ENCODE measurements at places on chromosomes 16 and 17.

- DNase-seq: no peak
Measured at GRCh38 chr17:67830440-67830839, 5.1 kb downstream of the BPTF start.

DNA sequence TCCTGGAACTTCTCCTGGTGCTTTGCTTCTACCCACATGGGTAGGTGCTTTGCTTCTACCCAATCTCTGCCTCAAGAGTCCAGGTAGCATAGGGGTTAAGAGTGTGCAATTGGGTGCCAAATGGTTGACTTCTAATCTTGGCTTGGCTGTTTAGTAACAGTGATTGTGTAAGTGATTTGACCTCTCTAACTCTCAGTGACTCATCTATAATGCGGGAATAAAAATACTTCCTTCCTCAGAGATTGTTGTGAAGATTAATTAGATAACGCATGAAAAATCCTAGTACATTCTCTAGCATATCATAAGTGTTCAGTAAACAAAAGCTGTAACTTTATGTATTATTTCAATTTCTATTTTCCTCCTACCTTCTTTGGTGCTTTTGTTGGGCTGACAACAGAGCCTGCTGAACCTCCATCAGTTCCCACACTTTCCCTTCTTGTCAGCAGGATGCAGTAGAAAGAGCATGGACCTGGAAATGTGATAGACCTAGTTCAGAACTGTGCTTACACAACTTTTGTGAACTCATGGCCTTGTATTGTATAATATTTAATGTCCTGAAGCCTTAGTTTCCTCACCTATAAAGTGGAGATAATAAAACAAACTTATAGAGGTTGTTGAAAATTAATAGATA lies 72.9 kb upstream of the SMIM36 start:
- DNase-seq: no peak

GRCh38 chr16:53840456-53840855 lies 136.5 kb downstream of the FTO start:
- DNase-seq: no peak

DNA sequence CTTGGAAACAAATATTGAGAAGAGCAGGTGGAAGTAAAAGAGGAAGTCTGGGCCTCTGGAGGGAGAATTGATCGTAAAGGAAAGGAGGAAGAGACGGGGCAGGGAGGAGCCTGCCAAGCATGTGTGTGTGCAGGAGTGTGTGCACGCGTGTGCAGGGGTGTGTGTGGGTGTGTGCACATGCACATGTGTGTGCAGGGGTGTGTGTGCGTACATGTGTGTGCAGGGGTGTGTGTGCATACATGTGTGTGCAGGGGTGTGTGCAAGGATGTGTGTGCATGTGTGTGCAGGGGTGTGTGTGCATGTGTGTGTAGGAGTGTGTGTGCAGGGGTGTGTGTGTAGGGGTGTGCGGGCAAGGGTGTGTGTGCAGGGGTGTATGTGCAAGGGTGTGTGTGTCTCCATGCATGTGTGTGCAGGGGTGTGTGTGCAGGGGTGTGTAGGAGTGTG lies 10.0 kb downstream of the CEP295NL start:
- no peak for DNase-seq

DNA sequence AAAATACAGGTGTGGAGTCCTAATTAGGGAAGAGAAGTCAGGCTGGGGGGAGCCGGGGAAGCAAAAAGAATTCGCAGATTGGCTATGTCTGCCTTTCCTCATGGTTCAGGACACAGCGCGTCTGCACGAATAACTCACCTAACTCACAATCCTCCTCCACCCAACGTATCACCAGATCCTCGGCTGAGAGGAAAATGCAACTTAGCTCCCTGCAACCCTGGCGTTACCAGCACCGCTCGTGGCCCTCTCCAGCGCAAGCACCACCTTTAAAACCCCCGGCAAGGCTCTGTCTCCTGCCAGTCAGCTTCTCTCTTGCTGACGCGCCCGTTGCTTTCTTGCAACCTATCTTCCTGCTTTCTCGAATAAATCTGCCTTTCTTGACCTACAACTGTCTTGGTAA lies 49.8 kb upstream of the METRNL start:
- no peak for DNase-seq

- DNase-seq: no peak
Measured at GRCh38 chr16:20099375-20099774, 25.7 kb upstream of the GPR139 start.

GRCh38 chr17:7717756-7718350 lies 309 bp downstream of the DNAH2 start:
- peak; percentile 55 for DNase-seq

DNA sequence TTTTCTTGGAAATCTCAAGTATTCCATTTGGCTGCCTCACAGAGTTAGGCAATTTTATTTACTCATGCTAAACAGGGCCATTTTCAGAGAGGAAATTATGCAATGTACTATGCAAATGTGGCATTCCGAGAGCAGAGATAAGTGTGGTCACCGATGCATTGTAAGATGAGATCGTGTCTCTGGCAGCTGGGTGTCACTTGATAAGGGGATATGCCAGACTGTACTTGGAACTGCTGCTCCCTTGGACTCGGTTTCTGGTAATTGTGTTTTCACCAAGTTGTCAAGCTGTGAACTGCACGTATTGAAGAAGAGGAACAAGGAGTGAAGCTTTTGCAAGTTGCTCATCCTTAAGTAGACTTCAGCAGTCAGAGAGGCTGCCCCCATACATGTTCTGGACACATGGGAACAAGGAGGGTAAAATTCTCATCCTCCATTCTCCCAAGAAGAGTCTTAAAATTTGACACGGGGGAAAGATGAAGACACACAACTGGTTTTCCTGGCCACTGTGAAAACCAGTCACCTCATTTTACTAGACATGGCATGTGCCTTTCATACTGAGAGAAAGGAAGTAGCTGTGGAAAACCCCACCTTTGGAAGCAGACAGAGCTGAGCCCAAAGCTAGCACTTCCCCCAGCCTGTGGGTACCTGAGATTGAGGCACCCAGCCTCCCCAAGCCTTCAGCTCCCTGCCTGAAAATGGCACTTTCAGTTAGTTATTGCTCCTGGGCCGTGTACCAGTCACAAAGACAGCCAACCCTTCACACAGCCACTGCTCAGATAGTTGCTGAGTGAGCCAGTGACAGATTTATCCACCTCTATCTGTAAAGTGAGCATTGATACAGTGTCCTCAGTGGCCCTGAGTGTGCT lies 150.7 kb downstream of the SOCS1 start:
- DNase-seq: no peak

Data from NCI-H1105 treated with DMSO at 0.1 percent for 48 hours (cell line).